Mesothelial cell of epicardium (in vitro differentiated cells): ENCODE measurements at places on chromosomes 16 and 17.

GRCh38 chr17:28379814-28380801 lies 8.6 kb downstream of the SARM1 start:
- no peak for DNase-seq

DNA sequence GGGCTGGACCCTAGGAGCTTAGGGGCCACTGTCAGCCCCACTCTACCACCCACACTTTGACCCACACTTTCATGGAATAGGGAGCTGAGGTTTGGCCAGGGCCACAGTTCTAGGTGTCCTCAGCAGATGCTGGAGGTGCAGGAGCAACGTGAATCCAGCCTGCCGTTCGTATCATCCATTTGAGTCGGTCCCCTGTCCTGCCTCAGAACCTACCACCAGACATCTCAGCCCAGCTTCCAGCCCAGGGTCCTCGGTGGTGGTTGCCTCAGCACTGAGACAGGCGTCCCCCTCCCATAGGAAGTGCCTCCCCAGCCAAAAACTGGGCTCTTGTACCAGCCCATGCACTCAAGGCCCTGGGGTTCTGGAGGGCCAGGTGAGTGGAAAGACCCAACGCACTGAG lies 359 bp upstream of the ITGAE start:
- DNase-seq: no peak

GRCh38 chr16:78252757-78253156 lies 153.3 kb downstream of the WWOX start:
- DNase-seq: no peak

GRCh38 chr17:8574687-8575086 lies 55.8 kb downstream of the MYH10 start:
- DNase-seq: no peak

DNA sequence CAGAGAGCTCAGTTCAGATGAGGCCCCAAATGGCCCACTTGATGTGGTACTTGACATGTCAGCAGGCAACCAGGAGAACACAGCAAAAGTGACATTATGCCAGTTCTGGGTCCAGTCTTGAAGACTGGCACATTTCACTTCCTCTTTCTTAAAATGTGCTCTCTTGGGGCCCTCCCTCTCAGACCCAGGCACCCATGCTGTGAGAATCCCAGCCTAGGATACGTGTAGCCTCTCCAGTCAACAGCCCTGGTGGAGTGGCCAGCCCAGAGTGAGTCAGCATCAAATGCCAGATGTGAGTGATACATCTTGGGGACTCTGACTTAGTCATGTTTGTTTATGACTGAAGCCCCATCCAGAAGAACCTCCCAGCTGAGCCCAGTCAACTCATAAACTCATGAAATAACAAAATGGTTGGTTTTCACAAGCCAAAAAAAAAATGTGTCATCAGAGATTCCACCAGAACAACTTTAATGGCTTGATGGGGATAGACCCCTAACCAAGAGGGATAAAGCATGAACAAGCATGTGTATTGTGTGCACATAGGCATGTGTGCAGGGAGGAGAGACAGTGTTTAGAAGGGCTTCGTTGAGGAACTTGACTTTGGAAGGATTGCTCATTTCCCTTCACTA lies 82.5 kb upstream of the TNRC6C start:
- DNase-seq: no peak

GRCh38 chr17:82243648-82244412 lies 15.0 kb downstream of the SLC16A3 start:
- no peak for DNase-seq

DNA sequence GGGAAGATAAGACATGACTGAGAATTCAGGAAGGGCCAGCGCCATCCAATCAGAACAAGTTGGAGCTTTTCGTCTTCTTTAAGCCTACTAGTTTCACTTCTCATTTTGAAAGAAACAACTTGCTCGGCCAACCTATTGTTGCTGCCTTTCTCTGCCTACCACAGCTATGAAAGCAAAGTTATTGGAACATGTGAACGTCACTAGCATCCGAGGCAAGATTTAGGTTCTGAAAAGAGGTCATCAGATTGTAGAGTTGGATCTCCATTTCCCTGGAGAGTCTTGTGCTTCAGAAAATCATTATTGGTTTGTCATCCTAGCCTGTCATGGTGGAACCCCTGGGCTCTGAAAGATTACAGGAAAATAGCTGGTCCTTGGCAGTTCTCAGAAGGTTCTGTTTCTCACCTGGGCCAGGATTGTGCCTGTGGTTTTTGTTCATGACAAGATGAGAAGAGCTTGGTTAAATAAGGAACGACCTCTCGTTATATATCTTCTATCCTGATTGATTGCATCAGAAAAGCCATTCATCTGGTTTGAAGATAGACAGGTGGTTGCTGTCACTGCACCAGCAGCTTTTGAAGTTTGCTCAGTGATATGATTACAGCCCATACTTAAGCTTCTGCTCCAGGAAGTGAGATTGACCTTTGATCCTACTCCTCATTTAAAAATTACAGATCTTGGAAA lies 25.3 kb downstream of the CDH13 start:
- DNase-seq: no peak

DNA sequence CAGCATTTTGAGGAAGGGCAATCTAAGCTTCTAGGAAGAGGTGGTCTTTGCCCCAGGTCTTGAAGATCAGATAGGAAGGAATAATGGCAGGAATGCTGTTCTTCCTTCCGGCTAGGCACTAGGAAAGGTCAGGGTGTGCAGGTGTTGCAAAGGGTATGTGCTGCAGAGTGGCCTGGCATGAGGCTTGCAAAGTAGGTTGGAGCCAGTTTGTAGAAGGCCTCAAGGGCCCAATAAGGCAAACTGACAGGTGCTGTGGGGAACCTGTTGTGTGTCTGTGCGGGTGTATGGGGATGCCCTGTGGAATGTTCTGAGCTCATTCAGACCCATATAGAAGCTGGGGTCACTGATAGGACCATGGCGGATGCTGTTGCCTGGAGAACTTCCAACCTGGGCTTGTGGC lies 12.7 kb downstream of the MSI2 start:
- no peak for DNase-seq

GRCh38 chr17:48996722-48997102 lies 473 bp upstream of the IGF2BP1 start:
- no peak for DNase-seq

DNA sequence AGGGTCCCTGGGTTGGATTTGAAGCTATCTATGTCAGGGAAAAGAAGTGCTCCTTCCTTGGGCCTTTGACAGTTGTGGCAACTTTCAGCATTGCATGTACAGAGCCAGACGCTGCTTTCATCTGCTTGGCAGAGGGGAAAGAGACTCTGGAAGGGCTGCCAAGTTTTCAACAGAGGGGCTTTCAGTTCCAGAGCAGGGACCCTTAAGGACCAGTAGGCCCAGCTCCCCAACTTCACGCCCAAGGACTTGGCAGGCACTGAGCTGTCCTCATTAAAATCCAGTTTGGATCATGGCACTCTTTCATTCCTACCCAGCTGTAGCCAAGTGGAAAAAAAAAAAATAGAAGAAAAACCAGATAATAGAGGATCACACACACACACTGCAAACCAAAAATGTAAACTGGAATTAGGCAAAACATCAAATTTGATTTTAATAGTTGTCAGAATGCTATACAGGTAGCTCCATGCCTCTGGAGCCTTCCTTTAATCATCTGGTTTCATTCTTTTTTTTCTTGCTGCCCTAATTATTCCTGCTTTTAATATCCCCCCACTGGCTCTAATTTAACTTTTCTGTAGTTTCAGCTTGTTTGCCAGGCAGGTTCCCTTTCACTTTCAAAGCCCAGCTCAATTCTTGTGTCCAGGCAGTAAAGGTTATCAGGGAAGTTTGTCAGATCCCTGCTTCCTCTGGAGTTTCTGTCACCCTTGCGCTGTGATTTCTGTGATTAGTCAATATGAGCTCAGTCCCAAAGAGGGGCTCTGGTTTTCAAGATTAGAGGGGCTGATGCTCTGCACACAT lies 702.6 kb upstream of the CDH8 start:
- no peak for DNase-seq

DNA sequence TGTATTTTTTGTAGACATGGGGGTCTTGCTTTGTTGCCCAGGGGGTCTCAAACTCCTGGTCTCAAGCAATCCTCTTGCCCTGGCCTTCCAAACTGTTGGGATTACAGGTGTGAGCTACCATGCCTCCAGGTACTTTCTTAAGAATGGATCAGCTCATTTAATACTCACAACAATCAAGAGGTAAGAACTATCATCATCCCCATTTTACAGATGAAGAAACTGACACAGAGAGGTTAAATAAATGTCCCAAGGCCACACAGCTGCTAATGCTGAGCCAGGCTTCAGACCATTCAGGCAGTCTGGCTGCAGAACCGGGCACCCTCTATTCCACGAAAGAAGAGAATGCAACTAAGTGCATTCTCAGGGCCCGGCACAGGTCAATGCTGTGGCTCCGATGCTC lies 22.0 kb downstream of the CCDC102A start:
- DNase-seq: no peak

GRCh38 chr17:50170662-50171370 lies 5.0 kb downstream of the SGCA start:
- DNase-seq: no peak

DNA sequence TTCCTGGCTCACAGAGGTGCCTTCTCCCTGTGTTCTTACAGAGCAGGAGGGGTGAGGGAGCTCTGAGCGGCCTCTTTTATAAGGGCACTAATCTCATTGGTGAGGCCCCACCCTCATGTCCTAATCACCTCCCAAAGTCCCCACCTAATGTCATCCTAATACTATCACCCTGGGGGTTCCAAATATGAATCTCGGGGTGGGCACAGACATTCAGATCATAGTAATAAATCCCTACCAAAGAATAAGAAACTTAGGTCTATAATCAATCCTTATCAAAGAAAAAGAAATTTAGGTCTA lies 32.3 kb upstream of the METRNL start:
- no peak for DNase-seq

GRCh38 chr17:50128441-50129352 lies 1.3 kb downstream of the SAMD14 start:
- DNase-seq: peak; percentile 59

DNA sequence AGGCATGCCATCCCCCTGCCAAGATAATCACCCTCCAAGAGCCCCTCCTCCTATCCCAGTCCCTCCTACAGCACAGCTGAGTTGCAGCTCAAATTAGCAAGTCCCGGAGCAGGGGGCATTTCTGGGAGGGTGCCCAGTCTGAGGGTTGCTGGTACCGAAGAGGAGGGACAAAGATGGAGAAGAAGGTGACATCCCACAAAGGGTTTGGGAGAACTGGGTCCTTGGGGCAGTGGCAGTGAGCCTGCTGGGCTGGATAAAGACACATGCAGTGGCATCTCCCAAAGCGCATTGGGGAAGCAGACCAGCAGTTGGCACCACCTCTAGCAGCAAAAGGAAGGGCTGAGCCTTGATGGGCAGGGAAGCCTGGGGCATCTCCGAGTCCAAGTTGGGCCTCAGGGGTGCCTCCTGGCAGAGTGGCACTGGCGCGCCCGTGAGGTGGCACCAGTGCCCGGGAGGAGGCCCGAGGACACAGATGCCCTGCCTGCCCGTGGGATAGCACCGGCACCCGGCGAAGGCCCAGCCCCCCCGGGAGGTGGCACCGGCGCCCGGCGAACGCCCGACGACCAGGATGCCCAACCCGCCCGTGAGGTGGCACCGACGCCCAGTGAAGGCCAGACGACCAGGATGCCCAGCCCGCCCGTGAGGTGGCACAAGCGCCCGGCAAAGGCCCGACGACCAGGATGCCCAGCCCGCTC lies 622 bp downstream of the TOM1L2 start:
- no peak for DNase-seq
